ENCODE measurements at places on chromosomes 4 and X.

DNA sequence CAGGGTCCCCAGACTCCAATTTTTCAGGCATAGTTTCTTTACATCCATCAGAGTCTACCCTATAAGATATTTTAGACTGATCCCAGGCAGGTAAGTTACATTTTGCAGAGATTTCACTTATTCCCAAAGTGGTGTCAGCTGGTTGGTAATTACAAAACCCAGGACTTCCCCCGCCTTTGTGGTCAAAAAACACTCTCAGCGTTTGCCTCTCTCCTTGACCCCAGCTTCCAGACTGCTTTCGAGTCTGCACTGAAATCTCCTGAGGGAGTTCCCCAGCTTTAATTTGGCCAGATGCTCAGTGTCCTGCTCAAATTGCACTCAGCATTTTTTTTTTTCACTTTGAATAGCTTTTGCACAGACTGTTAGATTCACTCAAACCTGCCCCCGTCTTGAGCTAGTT, 11.2 kb upstream of the AMOT start:
- DNase-seq: peak; percentile 5

DNA sequence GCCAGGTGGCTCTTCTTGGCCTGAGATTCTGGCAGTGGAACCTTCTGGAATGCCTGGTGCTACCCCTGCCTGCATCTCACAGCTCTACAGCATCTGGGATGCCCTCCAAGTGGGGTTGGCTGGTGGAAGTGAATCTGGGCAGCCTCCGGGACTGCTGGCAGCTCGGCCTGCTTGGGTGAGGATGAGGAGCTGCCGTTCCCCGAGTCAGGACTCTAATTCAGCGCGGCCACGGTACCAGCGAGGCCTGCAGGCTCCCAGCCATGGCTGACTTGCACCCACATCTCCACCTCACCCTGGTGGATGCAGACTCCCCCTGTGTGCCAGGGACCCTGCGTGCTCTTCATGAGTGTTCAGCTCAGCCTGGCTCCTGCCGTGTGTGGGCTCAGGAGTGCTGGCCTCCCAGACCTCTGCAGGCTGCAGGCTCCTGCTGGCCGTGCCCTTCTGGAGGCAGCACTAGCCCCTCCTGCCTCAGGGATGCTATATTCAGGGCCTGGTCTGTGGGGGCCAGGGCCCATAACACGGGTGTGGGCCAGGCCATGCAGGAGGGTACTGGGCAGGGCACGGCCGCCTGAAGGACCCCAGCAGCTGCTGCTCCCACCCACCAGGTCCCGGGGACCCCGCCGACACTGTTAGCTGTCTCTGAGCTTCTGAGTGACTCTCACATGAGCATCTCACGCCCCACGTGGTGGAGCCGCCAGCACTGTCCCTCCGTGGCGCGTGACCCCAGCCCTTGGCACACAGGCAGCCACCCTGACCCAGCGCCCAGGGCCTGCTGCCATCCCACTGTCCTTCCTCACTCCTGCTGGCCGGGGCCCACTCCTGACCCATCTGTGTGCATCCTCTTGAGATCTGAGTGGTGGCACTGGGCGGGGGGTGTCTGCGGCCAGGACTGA, 10.6 kb downstream of the UVSSA start:
- no peak for DNase-seq

DNA sequence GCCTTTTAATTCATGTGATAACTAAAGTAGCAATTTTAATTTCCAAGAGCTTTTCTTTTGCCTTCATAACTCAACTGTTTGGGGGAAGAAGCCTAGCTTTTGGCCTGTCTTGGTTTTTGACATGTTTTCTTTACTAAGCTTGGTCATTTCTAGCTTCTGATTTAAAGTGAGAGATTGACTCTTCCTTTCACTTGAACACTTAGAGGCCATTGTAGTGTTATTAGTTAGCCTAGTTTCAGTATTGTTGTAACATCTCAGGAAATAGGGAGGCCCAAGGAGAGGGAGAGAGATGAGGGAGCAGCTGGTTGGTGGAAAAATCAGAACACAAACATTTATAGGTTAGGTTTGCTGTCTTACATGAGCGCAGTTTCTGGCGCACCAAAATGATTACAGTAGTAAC, 44.8 kb downstream of the DCLK2 start:
- DNase-seq: no peak

DNA sequence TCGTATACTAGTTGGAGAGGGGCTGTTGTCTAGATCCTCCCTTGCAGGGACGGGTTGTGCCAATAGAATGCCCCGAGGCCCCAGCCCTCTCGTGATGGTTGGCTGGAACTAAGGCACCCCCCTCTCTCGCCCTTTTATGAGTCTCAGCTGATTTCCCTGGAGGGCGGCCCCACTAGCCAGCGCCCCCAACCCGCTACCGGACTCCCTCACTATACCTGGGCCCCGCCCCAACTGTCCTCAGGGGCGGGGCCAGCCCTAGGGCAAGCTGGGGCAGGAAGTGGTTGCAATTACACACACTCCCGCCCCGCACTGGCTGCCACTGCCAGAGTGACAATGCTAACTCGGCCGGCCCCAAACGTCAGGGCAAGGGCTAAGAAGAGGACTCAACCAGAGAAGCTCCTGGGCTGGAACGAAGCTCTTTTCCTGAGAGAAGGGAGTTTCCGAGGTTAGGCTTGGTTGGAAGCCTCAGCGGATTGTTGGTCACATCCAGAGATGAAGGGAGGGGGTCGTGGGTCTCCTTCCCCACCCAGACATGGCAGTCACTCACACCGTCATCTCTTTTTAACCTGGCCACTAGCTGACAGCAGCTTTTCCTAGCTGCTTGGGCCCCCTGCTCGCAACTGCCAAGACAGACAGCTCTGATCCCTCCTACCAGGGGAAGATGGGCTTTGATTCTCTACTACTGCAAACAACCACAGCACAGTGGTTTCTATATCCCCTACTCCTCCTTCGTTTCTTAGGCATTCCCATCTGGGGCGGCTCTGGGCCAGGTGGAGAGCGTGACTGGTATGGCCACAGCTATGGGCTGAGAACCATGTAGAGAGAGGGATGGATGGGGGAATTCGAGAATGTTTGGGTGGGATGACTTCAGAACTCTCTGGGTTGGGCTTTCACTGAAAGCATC, 21.0 kb upstream of the BCORL1 start:
- no peak for DNase-seq

DNA sequence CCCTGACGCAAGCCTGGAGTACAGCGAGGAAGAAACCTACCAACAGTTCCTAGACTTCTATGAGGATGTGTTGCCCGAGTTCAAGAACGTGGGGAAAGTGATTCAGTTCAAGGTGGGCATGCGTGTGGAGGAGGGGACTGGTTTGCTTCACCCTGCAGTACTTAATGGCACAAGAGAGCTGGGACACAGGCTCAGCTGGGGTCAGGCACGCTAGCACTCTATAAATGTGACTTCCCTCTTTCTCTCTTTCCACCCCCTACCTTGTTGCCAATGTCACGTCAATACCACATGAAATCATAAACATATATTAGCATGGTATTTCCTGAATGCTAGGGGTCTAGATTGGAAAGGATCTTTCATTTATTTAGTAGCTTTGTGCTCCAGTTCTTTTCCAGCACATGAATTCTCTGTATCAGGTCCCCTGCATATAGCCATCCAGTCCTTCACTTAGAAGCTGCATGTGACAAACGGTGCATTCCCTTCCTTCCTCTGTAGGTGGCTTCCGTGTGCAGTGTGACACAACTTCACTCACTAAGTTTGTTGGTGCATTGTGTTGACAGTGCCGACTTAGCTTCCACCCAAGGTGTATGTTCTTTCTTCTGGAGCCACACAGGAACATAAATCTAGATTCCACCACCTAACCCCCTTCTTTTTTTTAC, 25.6 kb downstream of the ZRSR2 start:
- DNase-seq: peak; percentile 2

DNA sequence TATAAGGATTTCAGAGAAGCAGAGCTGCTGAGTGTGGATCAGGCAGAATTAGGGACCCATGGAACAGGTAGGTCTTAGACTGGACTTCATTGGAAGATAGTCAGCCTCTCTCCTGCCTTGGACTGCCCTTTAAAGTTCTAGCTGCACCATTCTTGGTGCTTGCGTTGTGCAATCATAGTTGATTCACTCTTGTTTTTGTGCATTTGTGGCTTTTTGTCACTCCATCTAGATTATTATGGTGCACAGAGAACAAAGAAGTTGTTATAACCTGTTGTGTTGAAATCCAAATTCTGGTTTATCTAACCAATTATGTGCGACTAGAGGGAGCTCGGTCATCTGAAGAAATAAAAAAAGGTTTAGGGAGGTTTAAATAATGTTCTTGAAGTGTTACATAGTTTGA, 59.3 kb downstream of the JADE1 start:
- peak; percentile 92 for DNase-seq

GRCh38 chr4:4989083-4989622, 30.1 kb downstream of the CYTL1 start:
- DNase-seq: no peak

DNA sequence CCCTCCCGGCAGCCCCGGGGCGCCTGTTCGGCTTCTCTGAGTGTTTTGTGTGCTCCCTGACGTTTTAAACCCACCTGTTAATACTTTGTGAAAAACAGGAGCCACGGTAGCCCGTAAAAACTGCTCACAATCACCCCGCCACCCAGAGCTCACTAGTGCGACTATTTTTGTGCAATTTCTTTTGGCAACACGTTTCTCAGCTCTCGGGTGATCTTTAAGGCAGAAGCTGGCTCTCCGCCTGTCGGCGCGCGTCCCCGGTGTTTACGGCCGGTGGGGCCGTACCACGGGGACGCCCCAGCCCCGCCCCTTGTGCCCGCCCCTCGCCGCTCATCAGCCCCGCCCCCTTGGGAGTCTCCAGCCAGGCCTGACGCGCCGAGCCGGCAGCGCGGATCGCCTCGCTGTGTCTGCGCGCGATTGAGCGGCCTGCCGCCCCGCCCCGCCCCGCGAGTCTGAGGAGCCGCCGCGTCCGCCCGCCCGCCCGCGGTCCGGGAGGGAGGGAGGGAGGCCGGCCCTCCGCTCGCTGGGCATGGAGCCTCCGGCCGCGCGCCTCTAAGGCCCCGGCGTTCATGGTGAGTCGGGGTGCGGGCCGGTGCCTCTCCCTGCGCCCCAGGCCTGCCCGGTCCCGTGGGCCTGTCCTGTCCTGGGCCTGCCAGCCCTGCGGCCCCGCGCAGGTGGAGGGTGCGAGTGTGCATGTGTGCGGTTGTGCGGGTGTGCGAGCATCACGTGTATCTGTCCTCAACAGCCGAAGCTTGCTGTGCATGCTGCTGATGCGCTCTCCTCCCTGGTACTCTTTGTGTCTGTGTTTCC, 56.2 kb upstream of the TADA2B start:
- DNase-seq: peak; percentile 87

GRCh38 chrX:48972220-48973164, 848 bp upstream of the KCND1 start:
- DNase-seq: peak; percentile 35

DNA sequence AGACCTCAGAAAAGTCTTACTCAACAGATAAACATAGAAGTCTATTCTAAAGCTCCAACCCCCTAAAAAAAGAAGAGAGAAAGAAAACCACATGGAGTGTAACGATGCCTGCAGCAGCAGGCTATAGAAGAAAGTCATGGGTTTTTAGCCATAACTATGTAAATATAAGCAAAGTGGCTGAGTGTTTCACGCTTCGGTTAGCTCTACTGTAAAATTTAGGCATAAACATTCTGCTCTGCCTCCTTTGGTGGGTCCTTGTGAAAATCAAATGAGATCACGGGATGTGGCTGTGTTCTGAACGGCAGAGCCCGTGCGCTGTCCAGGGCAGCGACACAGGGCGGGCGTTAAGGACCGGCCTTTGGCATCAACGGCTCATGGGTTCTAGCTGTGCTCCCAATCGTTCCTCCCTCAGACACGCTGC, 78.4 kb downstream of the IRF2 start:
- no peak for DNase-seq

DNA sequence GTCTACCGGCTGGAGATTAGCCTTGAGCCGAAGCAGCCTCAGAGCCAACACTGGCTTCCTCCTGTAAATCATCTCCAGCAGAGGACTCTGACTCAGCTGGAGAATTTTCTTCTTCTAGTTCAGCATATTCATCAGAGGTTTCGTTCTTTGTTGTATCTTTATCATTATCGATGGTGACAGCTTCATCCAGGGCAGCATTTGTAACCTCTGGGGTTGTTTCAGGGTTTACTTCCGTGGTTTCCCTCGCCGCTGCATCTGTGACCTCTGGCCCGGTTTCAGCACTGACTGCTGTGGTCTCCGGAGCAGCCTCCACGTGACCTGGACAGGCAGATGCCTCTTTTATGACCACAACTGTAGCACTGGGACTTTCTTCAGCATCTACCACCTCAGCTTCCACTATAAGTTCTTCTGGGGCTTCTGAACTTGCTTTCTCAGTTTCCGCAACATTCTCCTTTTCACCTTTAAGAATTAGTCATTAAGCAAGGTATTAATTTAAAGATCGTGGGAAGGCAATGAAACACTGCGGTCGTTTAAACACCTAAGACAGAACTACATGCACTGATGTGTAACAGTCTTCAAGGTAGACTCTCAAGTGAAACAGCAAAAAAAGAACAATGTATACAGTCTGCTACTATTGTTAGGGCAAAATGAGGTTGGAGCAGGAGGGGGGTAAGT, 13.3 kb downstream of the MGARP start:
- peak; percentile 93 for DNase-seq

GRCh38 chrX:53319614-53320542, 38.5 kb upstream of the IQSEC2 start:
- DNase-seq: no peak

DNA sequence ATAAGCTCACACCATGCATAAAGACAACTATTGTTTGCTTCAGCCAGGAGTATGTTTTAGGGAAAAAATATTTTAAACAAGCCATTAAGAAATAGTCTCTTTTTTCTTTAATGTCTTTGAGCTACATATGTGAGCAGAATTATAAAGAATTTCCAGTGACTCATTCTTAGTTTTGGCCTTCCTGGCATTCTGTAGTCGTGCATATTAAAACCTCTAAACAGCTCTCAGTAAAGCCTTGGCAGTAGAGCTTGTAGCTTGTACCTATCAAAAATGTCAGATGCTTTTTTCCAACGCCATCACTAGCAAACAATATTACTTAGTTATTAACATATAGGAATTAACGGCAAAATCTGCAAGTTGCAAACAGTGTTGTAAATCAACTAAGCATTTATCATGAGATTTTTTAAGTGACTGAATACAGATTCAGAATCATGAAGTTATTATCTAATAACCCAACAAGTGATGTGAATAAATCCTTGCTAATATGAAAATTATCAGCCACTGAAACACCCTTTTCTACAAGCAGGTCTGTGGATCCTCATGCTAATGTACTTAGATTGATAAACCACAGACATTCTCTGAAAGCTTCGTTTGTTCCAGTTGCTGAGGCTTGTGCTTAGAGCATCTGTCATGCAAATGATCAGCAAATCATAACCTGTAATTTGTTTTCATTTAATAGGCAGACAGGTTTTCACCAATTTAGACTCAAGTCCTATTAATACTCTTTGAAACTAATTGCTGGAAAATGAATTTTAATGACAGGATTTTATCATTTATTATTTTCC, 412.0 kb upstream of the ATOH1 start:
- no peak for DNase-seq

GRCh38 chrX:9775930-9776329, 10.3 kb upstream of the GPR143 start:
- DNase-seq: no peak

DNA sequence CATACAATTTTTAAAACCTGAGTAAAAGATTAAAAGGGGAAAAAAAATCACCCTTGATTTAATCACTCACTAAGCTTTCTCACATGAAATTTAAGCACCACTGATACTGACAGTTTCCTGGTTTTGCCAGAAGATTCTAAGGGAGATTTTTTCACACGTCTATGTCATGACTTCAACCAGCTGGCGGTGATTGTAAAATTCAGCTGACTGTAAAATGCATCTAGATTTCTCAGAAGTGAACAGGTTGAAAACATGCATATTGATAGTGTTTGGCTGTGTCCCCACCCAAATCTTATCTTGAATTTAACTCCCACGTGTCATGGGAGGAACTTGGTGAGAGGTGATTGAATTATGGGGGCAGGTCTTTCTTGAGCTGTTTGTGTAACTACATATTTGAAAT, 566.8 kb downstream of the PCDH18 start:
- DNase-seq: no peak
